Cardiac fibroblast (primary cell): ENCODE measurements at places on chromosomes 1 and 21.
A peak's percentile ranks its signal among the peaks of the same experiment; 100 is the strongest.

- DNase-seq = peak; percentile 28
Measured at GRCh38 chr21:46347791-46348381, 23.9 kb downstream of the PCNT start.

GRCh38 chr21:45370575-45370974 is 34.4 kb upstream of the COL18A1 start:
- no peak for DNase-seq

DNA sequence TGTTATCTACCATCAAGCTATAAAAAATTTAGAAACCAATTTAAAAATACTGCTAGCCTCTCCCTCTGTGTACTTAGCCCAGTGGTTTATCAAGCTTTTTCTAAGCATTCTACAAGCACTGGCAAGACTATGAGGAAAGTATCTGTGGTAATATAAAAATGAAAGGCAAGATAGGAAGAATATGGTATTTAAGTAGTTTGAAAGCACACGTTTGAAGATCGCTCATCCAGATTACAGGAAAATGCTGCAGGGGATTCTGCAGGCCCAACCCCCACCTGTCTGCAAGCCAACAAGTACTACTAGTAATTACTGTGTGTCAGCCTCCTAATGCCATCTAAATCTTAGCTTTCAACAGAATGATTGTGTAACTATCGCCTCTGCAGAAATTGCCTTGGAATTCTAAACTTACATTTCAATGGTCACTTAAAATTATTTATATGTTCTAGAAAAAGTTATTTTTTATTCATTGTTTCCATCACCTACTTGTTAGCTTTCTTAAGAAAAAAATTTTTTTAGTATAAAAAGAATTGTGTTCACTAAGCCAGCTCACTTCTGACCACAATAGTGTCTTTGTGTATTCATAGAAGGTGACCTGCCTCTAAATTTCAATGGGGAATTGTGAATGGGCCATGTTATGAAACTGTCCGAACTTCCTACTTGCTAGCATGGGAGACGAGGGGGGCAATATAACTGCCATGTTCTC is 8.5 kb downstream of the ERRFI1 start:
- DNase-seq = peak; percentile 63

DNA sequence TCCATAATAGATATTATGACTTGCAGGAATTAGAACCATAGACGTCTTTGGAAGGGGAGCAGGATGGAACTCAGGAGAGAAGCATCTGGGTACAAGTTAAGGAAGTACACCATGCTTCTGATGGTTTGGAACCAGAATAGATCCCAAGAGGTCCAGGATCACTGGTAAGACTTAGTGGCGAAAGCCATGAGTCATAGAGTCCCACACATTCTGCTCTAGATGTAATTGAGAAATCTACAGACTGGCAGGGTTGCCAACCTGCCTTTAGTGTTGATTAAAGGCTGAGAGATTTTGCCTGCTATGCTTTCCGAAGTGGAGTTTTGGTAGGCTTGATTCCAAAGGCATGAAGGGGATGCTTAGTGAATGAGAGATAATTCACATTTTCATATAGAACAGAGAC is 57.1 kb upstream of the C1orf87 start:
- peak; percentile 7 for DNase-seq

GRCh38 chr1:11985851-11986250 is 5.6 kb downstream of the MFN2 start:
- peak; percentile 84 for DNase-seq

DNA sequence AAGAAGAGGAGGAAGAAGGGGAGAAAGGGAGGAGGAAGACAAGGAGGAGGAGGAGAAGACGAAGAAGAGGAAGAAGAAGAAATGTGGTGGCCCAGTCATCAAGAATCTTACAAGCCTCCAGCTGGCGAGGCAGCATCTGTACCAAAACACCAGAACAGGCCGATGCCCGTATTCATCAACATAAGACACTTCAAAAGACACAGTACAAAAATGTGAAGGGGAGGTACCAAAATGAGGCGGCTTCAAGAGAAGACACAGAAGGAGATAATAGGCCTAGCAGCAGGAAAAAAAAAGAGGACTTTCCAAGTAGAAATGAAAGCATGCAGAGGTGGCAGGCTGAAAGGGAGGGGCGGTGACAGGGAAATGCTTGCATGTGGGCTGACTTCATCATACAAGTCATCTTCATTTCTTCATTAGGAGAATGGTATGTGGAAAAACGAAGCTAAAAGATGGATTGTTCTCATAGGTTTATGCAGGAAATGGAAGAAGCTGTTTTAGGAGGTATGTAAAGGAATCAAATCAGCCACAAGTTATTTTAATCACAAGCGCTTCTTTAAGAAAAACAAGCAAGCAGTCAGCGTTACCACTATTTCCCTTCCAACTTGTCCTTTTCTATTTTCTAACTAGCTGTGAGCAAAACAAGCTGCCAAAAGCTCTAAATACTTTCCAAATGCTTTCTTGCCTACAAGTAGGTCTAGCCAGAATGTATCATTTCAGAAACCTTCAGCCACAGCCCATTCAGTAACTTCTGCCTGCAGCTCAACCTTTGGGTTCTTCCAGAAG is 192.3 kb downstream of the SLC45A1 start:
- peak; percentile 81 for DNase-seq

DNA sequence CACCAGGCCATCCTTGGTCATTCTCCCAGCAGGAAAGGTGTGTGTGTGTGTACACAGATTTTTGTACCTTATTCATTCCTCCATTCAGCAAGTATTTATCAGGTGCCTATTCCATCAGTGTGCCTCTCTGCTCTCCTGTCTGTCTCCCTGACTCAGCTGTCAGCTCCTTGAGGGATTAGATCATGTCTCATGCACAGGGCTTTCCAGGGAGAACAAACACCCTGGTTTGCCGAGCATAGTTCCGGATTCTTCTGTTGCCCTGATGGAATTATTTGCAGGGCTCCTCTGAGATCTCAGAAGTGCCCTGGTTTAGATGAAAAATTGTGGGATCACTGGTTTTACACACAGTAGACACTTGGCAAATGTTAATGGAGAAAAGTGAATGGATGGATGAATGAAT is 8.1 kb upstream of the SDHB start:
- no peak for DNase-seq

- no peak for DNase-seq
Measured at GRCh38 chr1:176752505-176752904, 289.5 kb downstream of the PAPPA2 start.

DNA sequence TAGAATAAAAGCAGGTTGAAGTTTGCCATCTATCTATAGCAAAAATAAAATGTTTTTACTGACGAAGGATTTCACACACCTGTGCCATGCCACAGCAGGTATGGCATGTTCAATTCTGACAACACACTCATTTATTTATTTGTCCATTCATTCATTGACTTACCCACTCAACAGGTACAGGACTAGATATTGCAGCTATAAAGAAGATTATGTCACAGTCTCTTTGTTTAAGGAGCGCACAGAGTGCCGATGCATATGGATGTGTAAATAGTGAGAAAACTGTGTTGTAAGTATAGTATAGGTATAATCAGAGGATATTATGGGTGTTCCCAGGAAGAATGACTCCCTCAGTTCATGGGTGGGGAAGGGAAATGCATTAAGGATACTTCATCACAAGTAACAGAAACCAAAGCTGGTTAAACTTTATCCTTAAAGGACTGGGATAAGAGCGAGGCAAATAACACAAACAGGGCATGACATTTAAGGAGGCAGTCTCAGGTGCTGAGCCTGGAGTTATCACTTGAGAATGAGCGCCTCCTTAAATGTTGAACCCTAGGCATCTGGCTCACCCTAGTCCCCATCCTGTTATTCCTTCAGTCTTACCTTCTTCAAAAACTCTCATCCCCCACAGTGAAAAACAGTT is 7.9 kb upstream of the ZRANB2 start:
- DNase-seq = no peak

- DNase-seq = no peak
Measured at GRCh38 chr1:232471250-232471649, 158.7 kb downstream of the SIPA1L2 start.

- DNase-seq = no peak
Measured at GRCh38 chr1:45623972-45624371, at the start of gene CCDC17. TSS of gene CCDC17 (minus strand) at chr1:45624054. CDS start at chr1:45623909, 145 bp downstream.

- no peak for DNase-seq
Measured at GRCh38 chr1:164186881-164187280, 372.1 kb upstream of the PBX1 start.

- DNase-seq = no peak
Measured at GRCh38 chr1:55304229-55304740, 89.1 kb upstream of the USP24 start.

- DNase-seq = no peak
Measured at GRCh38 chr1:57553666-57554065, 129.8 kb upstream of the DAB1 start.

GRCh38 chr1:186762653-186763052 is 66.1 kb upstream of the PLA2G4A start:
- DNase-seq = no peak

DNA sequence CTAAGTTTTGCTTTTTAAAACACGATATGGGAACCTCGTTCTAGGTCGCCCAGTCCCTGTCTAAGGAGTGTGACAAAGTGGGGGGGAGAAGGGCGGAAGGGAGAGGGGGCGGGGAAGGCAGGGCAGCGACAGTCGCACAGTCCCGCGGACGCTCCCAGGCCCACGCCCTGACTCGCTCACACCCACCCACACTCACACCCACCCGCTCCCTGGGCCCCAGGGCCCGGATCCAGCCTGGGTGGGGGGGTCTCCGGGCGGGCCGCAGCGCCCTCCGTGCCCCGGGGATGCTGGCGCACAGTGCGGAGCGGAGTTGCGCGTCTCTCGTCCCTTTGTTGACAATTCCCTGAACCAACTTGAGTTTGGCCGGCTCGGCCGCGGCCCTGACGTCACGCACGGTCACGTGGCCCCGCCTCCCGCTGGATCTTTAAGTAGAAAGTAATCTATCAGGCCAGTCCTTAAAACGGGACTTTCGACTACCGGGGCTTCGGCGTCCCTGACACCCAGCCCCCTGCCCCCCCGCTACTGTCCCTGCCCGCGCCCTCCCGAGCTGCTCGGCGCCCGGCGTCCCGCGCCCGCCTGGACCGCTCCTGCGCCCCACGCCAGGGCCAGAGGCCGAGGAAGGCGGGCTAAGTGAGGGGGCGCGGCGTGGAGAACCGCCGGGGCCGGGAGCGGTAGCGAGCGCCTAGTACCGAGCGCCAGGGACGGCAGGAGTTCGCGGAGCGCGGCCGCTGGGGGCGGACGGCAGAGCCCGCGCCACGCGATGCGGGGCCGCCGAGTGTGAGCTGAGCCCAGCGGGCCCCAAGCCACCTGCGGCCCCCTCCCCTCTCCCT is at the start of gene FOXD3:
FOXD3 (plus strand) TSS at position 454 of the 830 bp plus-strand sequence. CDS start 492 bp downstream, outside the sequence.
- DNase-seq = peak; percentile 45

DNA sequence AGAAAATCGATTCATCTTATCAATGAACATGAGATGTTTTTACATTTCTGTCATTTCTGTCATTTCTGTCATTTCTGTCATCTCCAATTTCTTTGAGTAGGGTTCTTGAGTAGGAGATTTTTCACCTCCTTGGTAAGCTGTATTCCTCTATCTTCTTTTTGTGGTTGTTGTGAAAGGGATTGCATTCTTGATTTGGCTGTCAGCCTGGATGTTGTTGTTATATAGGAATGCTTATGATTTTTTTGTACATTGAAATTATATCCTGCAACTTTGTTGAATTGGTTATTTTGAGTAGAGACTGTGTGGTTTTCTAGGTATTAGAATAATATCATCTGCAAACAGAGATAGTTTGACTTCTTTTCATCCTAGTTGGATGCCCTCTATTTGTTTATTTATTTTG is 1233.7 kb downstream of the PLA2G4A start:
- DNase-seq = peak; percentile 30

DNA sequence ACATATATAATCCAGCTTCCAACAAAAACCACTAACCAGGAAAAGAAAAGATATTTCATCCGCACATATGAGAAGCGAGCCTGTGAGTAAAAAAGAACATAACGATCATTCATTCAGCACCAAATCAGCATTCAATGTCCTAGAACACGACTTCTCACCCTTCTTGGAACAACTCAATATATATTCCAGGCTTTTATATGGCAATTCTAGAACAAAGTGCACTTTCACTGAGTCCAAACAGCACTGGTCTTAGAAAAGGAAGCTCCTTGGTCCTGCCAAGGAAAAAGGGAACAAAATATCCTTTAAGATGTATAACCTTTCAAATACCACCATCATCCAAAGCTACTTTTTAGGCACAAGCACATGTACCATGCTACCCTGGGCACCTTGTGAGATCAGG is 44.5 kb downstream of the RPL5 start:
- DNase-seq = no peak

- no peak for DNase-seq
Measured at GRCh38 chr1:204443871-204444581, 32.4 kb upstream of the PPP1R15B start.

DNA sequence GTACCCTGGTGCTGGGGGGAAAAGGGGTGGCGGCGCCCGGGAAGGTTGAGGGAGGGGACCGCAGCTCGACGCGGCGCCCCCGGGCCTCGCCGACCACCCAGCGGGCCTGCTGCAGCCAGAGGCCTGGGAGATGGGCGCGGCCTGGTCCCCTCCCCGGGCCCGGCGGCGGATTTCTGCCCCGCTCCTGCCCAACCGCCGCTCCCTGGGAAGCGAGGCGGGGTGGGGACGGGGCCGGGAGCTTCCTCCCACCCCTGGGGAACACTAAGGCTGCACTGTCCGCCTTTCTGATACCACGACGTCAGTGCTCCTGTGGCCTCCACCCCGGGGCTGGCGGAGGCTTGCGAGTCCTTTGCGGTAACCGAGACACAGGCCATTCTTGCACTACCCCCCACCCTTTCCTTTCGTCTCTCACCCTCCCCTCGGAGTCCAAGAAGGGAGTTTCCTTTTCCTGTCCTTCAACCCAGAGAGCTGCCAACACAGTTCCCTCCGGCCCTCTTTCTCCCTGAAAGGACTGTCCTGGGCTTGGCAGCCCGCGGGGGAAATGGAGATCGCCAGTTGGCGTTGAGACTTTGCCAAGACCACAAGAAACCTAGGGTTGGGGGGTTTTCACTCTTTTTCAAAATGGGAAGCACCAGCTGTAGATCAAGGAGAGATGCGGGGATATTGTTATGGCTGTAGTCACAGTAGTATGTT is 742 bp downstream of the SH3GLB1 start:
- DNase-seq = peak; percentile 71

GRCh38 chr1:30677471-30677870 is 45.9 kb downstream of the MATN1 start:
- no peak for DNase-seq

- DNase-seq = peak; percentile 33
Measured at GRCh38 chr1:159867664-159868026, 5.2 kb upstream of the VSIG8 start.

GRCh38 chr1:116033322-116033721 is 57.0 kb downstream of the SLC22A15 start:
- no peak for DNase-seq

DNA sequence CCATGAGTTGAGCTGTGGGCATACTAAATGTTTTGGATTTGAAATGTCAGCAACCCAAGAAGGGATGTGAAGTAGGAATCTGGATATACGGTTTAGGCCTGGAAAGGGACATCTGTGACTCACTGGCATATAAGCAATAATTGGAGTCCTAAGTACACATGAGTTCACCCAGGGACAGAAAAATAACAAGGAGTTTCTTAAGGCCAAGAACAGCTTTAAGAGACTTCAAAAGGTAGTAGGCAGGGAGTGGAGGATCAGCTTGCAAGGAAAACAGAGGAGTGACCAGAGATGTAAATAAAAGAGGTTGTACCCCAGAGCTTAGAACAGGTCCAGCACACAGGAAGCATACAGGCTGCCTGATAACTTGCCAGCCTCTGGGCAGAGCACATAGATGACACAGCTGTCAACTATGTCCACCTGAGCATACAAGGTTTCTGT is 28.1 kb downstream of the TMEM50B start:
- peak; percentile 41 for DNase-seq
